Stimulated activated CD8-positive, alpha-beta memory T cell treated with anti-CD3 and anti-CD28 coated beads, Interleukin-4, amount 100 ng/mL, for 1 hour (primary cell): ENCODE measurements at places on chromosomes 2 and 18.
A peak's percentile ranks its signal among the peaks of the same experiment; 100 is the strongest.

DNA sequence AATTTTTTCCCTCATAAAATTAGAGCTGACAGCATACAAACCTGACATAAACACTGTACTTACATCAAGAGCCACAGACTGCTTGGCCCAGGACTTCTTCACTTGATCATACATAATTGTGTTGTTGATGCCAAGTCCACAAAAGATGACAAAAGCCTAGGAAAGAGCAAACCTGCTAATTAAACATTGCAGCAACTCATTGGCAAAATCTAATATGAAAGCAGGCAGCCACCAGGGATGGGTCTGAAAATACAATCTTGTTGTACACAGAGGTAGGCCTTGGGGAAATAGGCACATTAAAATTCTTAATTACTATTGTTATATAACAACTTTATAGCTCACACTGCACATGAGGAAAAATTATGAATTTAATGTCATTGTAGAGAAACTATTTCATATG is 255.8 kb downstream of the PDE11A start:
- no peak for DNase-seq

DNA sequence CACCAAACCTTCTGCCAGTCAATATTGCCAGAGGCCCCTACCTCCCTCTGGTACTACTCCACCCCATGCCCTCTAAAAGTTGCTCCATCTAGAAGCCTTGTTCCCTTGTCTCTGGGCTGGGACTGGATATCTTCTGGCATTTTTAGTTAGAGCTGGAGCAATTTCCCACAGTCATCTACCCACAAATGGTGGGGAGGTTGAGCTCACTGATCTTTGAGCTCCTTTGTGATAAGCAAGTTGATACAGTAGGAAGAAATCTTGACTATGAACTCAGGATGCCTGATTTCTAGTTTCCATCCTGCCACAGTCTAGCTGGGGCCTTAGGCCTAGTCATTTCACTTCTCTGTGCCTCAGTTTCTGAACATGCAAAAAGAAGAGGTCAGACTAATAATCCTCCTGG is 155.0 kb downstream of the MAIP1 start:
- no peak for DNase-seq

GRCh38 chr2:144325086-144325485 is 194.8 kb downstream of the ZEB2 start:
- DNase-seq = peak; percentile 9

- no peak for DNase-seq
Observed at GRCh38 chr2:628651-629050, 48.6 kb downstream of the TMEM18 start.

GRCh38 chr18:77866351-77866750 is 616.7 kb downstream of the GALR1 start:
- no peak for DNase-seq

GRCh38 chr2:112136096-112136495 is 2.1 kb upstream of the FBLN7 start:
- DNase-seq = no peak

DNA sequence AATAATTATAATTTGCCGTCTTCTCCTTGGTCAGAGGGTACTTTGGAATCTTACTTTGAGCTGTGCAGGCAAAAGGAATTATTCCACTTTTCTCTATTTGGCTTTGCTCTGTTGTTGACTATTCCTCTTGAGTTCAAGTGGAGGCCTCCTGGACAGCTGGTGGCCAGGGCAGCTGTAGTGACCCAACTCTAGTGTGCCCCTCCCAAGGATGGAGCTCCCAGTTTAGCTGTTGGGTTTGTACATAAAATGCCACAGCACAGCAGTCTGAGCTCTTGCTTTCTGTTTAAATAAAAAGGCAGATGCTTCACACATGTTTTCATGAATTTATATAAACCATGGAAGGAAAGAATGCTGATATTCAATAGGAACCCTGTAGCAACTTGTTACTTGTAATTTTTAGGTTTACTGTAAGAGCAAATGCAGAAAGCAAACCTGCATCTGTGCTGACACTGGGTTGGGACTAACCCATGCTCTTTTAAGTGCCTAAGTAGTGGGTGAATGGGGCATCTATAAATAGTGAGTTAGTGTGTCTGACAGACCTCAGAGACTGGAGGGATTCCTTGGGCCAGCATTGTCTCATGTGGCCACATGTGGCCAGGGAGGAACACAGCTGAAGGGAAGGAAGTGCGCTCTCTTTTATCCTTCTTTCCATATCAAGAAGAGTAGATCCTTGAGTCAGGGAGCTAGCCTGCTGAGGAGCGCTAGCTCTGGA is 121.8 kb downstream of the FHOD3 start:
- DNase-seq = no peak
